ENCODE measurements at places on chromosomes 5 and 9.
A peak's percentile ranks its signal among the peaks of the same experiment; 100 is the strongest.

DNA sequence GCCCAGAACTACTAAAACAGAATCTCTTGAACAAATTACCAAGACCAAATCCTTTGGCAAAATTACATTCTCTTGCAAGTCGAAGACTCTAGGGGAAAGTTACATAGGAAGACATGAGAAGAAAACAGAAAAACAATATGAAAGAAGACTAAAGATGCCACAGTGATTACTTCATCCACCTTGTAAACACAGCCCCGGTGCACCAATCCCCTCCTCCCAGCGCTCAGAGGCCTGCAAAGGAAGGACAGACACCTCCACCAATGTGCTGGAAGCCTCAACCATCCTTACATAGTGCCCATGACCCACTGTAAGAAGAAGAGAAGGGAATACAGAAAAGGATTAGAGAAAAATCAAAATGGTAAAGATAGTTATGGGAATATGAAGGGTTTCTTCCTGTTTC, 218.5 kb downstream of the SPOCK1 start:
- DNase-seq, result no peak

GRCh38 chr9:64773491-64773931, 511.5 kb downstream of the FOXD4L5 start:
- DNase-seq, result no peak

DNA sequence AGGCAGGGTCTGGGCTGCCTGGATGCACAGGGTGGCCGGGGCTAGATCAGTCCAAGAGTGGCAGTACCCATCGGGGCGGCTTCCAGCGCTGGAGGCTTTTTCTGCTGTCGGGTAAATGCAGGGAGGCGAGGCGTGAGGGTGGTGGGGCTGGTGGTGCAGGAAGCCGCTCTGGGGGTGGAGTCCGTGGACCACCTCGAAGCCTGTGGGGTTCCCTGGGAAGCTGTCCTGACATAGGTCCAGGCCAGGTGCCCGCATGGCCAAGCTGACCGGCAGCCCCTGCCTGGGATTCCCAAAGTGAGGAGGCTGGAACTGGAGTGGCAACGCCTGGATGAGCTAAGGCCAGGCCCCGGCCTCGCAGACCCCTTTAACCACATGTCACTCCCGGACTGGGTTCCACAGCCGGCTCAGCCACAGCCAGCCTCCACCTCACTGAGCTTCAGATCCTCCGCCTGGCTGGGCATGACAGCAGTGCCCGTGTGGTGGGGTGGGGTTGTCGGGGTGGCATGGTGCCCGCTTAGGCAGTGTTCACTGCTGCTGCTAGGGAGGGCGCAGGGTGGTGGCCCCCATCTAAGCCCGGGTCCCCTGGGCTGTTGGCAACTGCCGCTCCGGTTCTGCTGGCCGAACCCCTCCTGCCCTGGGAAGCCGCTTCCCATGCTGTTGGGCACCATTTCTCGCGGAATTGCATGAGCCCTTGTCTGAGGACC, 1.4 kb upstream of the QRFP start:
- DNase-seq, result no peak

DNA sequence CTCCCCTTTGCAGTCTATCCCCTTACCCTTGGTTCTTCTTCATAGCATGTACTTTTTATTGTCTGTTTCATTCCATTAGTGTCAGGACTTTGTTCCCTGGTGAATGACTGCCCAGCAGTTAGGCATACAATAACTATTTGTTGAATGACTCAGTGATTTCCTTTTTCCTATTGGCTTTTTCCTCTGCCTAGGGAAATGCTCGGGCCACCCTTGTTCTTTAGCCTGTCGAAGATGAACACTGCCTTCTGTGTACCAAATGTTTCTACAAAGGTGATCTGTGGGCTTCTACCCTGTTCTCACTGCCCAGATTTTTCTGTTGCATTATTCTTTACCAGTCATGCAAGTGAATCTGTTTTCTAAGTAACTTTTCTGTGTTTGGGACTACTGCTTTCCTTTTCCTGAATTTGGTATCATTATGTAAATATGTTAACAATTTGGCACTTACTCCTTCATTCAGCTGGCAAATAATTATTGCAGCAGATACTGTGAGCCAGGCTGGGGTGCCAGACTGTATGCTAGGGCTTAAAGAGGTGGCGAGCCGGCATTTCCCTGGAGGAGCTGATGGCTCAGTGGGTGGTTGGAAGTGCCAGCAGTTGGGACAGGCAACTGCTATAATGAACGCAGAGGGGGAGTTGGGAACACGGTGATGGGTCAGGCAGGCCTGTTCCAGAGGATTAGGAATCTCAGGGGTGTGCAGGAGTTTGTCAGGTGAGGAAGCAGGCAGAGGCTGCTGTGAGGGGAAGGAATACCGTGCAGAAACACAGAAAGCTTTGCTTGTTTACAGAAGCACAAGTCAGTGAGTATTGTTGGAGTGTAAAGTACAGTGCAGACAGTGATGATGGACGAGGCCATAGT, 30.6 kb downstream of the KDM4C start:
- DNase-seq, result no peak

- no peak for DNase-seq
Measured at GRCh38 chr9:85554349-85554748, 187.4 kb downstream of the AGTPBP1 start.

DNA sequence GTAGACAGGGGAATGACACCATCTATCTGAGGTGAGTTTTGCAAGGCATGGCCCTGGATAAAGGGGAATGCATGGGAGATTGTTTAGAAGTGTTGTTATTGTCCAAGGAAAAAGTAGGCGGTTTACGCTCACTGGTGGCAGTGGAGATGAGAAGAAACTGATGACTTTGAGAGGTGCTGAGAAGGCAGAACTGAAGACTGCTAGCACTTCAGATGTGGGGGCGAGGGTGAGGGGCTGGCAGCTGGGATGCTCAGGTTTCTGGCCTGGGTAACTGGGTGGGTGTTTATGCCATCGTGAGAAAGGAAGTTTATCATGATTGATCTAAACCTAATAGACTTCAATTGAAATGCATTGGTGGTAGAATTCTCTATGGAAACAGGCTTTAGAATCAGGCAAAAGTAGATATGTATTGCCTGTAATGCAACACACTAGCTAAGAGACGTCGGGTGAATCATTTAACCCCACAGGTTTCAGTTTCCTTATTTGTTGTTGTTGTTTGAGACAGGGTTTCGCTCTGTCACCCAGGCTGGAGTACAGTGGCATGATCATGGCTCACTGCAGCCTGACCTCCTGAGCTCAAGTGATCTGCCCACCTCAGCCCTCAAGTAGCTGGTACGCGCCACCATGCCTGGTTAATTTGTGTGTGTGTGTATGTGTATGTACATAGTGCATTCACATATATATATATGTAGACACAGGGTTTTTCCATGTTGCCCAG, 123.5 kb downstream of the SLC24A2 start:
- no peak for DNase-seq

GRCh38 chr5:41892031-41892430, 12.1 kb upstream of the RIMOC1 start:
- no peak for DNase-seq

GRCh38 chr5:135869276-135869675, 26.4 kb downstream of the IL9 start:
- no peak for DNase-seq

- no peak for DNase-seq
Measured at GRCh38 chr5:172846249-172846648, 12.2 kb downstream of the ERGIC1 start.

- DNase-seq, result no peak
Measured at GRCh38 chr9:122340161-122340560, 30.7 kb upstream of the PTGS1 start.

GRCh38 chr5:106600803-106601202, 1069.9 kb downstream of the EFNA5 start:
- no peak for DNase-seq

GRCh38 chr5:2156358-2157059, 273.8 kb upstream of the IRX4 start:
- no peak for DNase-seq

- DNase-seq, result no peak
Measured at GRCh38 chr9:88874391-88874790, 116.9 kb upstream of the S1PR3 start.

DNA sequence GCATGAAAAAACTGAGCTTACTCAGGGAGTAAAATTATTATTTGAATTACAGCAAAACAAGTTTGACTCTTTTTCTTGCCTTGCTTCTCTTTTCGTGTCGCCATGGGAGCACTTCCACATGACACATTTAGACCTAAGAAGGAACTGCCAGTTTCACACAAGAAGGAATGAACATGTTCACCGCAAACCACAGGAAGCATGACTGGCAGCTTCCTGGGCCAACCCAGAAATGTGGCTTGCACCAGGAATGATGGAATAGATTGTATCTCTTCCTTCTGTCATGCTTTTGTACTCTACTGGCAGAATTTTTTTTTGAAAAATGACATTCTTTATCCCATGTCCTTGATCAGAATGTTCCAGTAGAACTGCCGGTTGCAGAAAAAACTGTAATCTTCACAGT, 32.9 kb upstream of the MAN2A1 start:
- DNase-seq, result peak; percentile 81

- no peak for DNase-seq
Measured at GRCh38 chr5:59065554-59065953, 482.7 kb downstream of the RAB3C start.

GRCh38 chr5:169650701-169651331, 13.7 kb downstream of the DOCK2 start:
- DNase-seq, result peak; percentile 3

GRCh38 chr5:181255276-181255675, 5.7 kb downstream of the TRIM52 start:
- no peak for DNase-seq

GRCh38 chr9:20714442-20715415, 30.7 kb downstream of the FOCAD start:
- no peak for DNase-seq

DNA sequence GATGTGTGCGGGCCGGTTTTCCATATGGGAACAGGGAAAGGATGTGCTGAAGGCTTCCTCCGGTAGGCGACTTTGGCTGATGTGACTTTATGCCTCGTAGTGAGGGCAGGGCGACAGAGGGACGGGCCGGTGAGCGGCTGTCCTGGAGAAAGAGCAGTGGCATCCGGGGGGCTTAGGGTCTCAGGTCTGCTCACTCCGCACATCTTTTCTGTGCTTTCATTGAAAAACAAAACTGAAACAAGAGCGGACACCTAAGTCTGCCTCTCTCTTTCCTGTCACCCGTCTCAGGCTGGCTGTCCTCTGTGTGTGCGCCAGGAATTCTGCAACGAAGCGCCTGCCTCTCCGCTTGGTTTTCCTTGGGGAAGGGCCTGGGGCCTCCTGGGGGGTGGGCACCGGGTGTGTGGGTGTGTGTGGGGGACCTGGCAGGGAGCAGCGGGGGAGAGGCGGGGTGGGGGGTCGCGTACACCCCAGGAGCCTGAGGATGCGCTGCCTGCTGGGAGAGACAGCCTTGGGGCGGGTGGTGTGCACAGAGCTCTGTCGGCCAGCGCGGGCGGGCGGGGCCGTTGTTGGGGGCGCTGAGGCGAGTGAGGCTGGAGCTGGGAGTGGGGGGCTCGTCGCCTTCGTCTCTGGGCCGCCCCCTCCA, 580 bp upstream of the PRRX2 start:
- no peak for DNase-seq

- no peak for DNase-seq
Measured at GRCh38 chr5:94778732-94779131, 160.3 kb downstream of the SLF1 start.

DNA sequence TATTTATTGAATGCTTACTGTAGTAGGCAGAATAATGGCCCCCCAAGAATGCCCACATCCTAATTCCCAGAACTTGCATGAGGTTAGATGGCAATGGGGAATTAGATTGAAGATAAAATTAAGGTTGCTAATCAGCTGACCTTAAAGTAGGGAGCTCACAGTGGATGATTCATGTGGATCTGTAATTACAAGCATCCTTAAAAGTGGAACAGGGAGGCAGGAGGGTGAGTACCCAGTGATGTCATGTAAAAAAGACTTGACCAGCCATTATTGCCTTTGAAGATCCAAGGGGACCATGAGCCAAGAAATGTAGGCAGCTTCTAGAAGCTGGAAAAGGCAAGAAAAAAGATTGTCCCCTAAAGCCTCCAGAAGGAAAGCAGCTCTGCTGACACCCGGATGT, 71.4 kb downstream of the GABBR2 start:
- DNase-seq, result no peak

- DNase-seq, result no peak
Measured at GRCh38 chr5:154368041-154368800, 77.6 kb upstream of the SAP30L start.

DNA sequence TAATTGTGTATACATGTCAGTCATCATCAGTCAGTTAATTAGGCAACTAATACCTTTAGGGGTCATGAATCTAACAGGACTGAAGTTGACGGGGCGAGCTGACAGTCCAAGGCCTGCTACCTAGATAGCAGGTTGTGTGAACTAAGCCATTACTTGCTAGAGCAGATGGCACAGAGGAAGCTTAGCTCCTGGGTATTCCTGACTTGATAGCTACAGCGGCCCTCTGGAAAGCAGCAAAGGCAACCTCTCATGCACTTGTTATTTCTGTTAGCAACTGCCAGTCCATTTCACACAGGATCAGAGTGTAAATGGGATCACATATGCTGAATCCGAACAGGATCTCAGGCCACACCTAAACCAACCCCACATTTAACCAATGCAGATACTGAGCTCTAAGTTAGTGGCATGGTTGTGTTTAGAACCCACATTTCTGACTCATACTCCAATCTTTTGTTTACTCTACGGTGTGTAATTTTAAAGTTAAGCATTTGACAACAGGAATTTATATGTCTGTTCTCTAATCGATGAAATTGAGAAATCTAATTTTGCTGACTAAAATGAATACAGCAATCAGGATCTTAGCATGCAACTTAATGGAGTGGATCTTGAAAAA, 521.3 kb upstream of the ZNF608 start:
- DNase-seq, result no peak

DNA sequence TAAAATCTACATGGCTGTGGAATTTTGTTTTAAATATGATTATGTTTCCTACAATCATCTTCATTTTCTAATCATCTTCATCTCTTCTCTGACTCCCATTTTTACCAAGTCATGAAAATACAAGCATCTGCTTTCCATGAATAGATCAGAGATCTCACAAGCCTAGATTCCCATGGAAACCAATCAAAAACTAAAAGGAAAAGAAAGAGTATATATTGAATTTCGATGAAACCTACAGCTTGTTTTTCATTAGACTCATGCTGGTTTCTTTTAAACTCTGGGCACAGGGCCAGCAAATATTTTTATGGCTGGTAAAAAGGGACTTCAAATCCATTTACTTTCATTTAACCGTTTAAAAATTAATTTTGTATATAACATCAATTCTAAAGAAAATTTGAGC, 51.2 kb downstream of the INVS start:
- DNase-seq, result no peak

DNA sequence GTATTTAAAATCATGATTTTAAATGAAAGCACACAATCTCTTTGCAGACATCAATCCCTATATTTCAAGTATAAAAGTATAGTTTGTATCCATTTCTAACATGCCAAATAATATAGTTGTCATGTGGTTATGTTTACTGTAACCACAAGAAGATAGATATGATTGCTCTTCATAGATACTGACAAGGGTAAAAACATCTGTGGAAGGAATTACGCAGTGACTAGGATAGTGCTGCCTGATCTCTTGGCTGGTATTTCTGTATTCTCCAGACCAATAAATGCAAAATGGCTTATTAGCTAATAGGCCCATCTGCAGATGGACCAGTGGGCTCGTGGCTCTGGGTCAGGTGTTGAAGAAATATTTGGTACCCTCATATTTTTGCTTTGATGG, 34.9 kb upstream of the FBN2 start:
- DNase-seq, result no peak

GRCh38 chr5:107329850-107330249, 340.9 kb downstream of the EFNA5 start:
- DNase-seq, result no peak
